ENCODE measurements at places on chromosomes 7 and 10.

DNA sequence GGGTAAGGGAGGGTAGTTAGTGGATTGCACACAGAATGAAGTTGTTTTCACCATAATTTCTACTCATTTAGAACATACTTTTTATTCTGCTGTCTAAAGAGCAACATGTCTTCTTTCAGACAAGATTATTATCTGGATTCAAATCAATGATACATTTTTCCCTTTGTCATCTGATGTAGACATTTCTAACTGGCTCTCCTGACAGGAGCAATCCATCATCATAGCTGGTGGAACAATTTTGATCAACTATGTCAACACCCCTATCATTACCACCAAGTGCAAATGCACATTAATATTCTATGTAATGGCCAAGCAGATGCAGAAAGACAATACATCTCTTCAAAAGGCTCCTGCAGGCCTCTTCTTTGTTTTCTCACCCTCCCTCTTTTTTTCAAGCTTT lies 672.9 kb upstream of the LRRTM3 start:
- no peak for DNase-seq

- no peak for DNase-seq
Measured at GRCh38 chr10:101075775-101076174, 14.0 kb downstream of the KAZALD1 start.

DNA sequence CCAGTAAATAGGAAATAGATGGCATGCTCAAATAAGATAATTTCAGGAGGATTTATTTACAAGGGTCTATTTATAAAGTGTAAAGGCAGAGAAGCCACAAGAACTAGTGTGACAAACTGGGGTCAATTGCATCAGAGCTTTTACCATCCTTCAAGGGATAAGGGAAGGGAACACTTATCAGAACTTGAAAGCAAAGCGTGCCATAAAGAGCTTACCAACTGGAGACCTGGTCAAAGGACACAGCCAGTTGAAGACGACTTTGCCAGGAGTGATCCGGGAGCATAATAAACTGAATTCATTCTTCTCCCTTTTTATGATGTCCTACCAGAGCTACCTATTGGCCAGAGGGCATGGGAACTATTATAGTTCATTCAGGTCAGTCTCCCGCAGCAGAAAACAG lies 3.2 kb upstream of the PPP1R3A start:
- DNase-seq, result no peak

- no peak for DNase-seq
Measured at GRCh38 chr10:108439397-108439796, 1274.9 kb upstream of the SORCS1 start.

DNA sequence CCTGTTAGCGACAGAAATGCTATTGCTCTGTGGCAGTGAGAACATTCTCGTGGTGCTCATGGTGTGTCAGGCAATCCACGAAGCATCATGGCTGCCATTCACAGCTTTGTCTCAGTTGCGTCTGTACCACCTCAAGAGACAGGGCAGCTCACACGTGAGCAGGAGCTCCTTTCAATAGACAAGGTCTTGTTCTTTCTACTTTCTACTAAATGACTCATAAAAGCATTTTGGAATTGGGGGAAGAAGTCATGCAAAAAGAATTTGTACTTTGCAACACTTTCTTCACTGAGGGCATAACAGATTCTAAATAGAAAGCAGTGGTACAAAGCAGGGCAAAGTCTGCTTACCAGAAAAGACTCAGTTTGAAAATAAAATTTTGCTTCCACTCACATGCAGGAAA lies 638.5 kb downstream of the PHTF2 start:
- DNase-seq, result no peak

- DNase-seq, result no peak
Measured at GRCh38 chr7:112101201-112101846, 104.9 kb downstream of the DOCK4 start.

DNA sequence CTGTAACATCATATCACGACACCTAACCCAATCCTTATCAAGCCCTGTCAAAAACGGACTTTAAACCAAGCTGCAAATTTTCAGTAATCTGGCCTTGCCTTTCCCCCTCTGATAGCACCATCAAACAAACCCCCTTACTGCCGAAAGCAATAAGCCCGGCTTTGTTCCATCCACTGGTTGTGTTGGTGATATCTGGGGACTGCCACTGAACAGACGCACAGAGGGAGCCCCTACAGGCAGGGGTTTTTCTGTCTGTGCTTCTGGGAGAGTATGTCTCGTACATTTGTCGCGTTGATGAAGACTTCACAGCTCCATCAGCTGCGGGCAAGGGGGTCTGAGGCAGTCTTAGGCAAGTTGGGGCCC lies 550 bp upstream of the PLAU start:
- DNase-seq, result no peak

DNA sequence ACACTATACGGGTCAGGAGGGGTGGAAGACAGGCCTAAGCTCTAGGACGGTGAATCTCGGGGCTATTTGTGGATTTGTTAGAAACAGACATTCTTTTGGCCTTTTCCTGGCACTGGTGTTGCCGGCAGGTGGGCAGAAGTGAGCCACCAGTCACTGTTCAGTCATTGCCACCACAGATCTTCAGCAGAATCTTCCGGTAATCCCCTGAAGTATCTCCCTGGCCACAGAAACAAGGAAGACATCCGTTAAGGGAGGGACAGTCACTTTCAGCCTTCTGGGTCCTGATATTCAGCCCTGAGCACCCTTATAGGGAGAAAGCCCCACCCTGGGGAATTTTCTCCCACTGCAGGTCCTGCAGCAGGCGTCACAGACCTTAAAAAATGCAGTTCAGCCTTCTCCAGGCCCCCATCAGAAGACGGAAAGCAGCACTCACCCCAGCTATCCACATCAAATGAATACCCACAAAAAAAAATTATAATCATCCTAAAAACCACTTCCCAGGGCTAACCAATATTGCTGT lies 23.2 kb downstream of the PLAC9 start:
- DNase-seq, result no peak

DNA sequence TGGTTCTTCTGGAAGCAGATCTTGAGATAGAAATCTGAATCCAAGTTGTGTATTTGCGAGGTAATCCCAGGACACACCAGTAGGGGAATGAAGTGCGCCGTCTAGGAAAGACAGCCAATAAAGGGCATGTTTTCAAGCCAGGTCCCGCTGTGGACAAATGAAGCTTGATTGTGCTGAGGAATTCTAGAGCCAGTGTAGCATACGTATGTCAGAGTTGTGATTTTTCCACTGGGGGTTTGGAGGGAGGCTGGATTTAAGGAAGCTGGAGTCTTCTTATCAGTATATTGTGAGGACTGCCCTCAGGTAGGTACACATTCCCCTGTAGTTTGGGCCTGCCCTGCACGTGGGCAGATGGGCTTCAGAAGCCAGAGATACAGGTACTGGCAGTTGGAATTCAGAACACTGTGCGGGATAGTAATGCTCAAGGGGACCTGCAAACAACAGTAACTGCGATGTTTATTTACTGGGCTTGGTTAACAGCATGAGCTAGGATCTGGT lies 50.9 kb downstream of the GALNT11 start:
- DNase-seq, result no peak

GRCh38 chr10:129021594-129022304 lies 445.3 kb upstream of the MGMT start:
- DNase-seq, result no peak

DNA sequence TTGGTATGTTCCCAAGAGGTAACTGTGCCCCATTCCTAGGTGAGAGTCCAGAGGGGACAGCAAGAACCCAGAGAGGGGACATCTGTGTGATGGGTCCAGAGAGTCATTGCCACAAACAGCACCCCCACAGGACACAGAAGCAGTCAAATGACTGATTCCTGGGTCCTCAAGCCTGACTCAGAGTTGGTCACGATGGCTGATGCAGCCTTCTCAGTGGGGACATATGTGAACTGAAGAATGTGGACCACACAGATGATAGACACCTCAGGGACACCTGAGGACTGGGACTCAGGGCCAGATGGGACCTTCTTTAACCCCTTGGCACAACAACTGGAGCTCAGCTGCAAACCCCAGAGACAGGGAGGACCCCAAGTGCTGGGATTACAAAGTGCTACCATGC lies 96.5 kb downstream of the STRA8 start:
- DNase-seq, result no peak

DNA sequence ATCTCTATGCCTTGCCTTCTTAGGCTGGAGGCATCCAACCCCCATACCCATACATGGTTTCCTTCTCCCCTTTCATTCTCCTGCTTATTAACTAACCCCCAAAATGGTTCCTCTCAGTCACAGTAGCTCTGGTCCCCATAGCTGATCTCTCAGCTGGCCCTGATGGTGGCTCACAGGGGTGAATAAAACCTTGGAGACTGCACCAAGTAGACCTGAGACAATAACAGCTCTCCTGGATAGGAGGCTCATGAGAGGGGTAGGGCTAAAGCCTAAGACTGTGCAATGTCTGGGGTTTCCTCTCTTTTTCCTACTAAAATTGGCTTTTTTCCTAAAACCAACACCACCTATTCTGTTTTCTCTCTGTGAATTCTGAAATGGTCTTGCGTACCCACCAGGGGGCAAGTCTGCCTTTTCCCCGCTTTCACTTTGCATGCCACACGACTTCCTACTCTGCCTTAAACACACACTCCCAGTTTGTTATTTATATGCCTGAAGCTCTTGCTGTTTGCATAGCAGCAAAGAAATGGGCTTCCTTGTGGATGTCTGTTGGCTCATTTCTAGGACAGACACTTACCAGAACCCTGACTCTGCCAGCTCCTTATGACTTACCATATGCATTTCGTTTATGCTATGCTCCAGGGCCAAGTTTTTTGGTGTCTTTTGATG lies 18.4 kb upstream of the PON1 start:
- no peak for DNase-seq

- no peak for DNase-seq
Measured at GRCh38 chr7:20298486-20298901, 32.2 kb upstream of the ITGB8 start.

DNA sequence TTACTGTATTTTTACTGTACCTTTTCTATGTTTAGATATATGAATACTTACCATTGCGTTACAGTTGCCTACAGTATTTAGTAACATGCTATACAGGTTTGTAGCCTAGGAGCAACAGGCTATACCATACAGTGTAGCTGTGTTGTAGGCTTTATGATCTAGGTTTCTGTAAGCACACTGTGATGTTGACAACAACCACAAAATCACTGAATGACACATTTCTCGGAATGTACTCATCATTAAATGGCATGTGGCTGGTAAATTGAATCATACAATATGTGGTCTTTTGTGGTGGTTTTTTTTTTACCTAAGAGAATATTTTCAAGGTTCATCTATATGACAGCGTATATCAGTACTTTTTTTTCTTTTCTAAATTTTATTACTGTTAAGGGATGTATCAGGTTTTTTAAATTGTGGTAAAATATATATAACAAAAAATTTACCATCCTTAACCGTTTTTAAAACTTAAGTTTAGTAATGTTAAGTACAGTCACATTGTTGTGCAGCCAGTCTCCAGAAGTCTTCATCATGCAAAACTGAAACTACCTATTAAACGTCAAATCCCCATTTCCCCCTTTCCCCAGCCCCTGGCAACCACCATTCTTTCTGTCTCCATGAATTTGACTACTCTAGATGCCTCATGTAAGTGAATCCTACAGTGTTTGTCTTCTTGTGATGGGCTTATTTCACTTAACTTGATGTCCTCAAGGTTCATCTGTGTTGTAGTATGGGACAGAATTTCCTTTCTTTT lies 21.5 kb downstream of the BTAF1 start:
- no peak for DNase-seq

DNA sequence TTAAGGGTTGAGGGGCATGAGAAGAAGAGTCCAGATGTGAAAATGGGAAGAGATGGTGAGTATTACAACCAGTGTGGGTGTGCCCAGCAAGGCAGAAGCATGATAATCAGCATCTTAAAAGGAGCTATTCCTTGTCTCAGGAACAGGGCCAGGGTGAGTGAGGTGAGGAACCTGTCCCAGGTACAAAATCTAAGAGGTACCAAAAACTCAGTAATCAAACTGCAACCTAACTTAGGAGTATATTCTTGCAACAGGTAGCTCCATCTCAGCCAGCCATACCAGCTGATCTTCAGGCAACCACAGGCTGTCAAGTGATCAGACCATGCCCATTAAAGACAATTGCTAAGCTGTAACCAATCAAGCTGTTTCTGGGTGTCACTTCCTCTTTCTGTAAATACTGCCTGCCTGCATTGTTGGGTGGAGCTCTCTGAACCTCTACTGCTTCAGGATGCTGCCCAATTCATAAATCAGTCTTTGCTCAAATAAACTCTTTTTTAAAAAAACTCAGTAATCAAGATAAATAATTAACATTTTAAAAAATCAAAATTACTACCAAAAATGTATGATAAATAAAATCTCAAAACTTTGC lies 7.4 kb downstream of the KEL start:
- no peak for DNase-seq

DNA sequence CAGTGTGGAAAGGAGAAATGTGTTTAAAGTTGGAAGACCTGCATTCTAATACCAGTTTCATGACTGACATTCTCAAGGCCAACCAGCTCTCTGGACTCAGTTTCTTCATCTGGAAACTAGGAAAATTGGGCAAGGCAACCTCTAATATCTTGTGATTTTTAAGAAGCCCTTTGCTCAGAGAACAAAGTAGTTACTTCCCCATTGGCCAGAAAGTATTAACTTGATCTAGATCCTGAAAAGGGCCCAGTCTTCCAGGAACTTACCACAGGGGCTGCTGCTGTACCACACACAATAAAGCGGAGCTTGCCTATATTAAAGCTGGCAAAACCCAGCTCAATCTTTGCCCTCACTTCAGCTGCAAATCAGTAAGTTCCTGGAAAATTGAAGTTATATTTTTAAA lies 155.6 kb upstream of the ADO start:
- DNase-seq, result no peak

DNA sequence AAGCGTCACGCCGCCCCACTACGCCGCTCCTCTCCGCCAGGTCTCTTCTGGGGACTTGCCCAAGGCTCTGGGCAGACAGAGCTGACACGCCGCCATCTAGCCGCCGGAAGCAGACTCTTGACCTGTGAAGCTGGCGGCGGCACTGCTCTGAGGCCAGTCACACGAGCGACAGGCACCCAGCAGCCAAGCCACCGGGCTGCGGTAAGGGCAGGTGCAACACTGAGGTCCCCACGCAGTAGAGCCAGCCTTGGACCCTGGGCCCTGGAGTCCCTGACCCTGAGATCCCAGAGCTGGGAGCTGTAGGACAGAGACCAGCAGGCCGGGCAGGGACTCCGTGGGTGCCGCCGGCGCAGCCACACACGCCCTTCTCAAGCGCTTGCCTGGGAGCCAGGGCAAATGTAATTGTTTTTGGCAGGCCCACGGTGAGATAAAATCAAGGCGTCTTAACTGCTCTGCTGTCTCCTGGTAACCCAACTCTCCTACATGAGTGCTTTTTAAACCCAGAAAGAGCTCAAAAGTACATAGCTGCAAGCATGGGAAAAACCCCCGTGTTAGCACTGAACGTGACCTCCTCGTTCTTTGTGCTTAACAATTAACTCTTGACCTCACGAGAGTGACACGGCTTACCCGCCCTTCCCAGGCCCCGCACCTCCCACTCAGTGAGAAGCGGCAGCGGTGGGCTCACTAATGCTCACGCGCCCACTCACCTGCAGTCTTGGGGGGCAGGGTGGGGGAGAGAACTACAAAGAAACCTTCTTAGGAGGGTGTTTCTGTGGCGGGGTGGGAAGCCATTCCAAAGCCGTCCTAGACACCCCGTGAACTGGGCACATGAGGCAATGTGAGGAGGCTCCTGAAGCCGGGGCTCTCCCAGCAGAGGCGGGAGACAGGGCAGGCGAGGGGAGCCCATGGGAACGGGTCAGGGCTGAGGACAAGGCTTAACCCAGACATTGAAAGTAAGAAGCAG lies 8.5 kb downstream of the GPER1 start:
- DNase-seq, result no peak
